ENCODE measurements at places on chromosomes 16 and 17. TPM values are rescaled to one million over a fixed set of nuclear protein-coding genes. Genes with fewer than 3 reads are reported as not detected.

The ABCA6 gene
- total RNA-seq = 9.9 TPM

The TAF15 gene
- total RNA-seq = 55.0 TPM

The OR3A1 gene
- total RNA-seq = under 0.01 TPM

The EMP2 gene
- total RNA-seq = 16.1 TPM

The CLDN7 gene
- total RNA-seq = 1.6 TPM

The FBXL16 gene
- total RNA-seq = not detected

The MEAK7 gene
- 11.5 TPM for total RNA-seq

The DLX4 gene
- not detected for total RNA-seq

The P2RX5 gene
- 0.71 TPM for total RNA-seq

The ACAP1 gene
- 2.1 TPM for total RNA-seq

The FBXO39 gene
- 0.14 TPM for total RNA-seq

The RAP1GAP2 gene
- 0.18 TPM for total RNA-seq

The TEKT1 gene
- total RNA-seq = not detected

The SDR42E1 gene
- 0.09 TPM for total RNA-seq

The NSRP1 gene
- total RNA-seq = 9.8 TPM

The KRT33A gene
- not detected for total RNA-seq
